ENCODE measurements at places on chromosomes 13 and 19.

- DNase-seq: no peak
Observed at GRCh38 chr19:43438291-43439031, 23.8 kb downstream of the TEX101 start.

GRCh38 chr19:45897261-45897812 lies 5.1 kb downstream of the MYPOP start:
- no peak for DNase-seq

GRCh38 chr13:87696458-87696857 lies 25.3 kb downstream of the SLITRK5 start:
- no peak for DNase-seq

DNA sequence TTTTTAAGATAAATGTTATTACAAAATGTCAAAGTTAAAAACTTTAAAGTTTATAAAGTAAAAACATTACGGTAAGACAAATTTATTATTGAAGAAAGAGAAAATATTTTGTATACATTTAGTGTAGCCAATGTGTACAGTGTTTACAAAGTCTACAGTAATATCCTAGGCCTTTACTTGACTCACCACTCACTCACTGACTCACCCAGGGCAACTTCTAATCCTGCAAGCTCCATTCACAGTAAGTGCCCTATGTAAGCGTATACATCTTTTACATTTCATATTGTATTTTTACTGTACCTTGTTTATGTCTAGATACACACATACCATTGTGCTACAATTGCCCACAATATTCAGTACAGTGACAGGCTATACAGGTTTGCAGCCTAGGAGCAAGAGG lies 448.2 kb downstream of the KCTD12 start:
- DNase-seq: no peak

GRCh38 chr13:102309110-102309509 lies 92.7 kb downstream of the FGF14 start:
- peak; percentile 82 for DNase-seq

- DNase-seq: no peak
Observed at GRCh38 chr19:9945319-9945966, 9.1 kb upstream of the OLFM2 start.

DNA sequence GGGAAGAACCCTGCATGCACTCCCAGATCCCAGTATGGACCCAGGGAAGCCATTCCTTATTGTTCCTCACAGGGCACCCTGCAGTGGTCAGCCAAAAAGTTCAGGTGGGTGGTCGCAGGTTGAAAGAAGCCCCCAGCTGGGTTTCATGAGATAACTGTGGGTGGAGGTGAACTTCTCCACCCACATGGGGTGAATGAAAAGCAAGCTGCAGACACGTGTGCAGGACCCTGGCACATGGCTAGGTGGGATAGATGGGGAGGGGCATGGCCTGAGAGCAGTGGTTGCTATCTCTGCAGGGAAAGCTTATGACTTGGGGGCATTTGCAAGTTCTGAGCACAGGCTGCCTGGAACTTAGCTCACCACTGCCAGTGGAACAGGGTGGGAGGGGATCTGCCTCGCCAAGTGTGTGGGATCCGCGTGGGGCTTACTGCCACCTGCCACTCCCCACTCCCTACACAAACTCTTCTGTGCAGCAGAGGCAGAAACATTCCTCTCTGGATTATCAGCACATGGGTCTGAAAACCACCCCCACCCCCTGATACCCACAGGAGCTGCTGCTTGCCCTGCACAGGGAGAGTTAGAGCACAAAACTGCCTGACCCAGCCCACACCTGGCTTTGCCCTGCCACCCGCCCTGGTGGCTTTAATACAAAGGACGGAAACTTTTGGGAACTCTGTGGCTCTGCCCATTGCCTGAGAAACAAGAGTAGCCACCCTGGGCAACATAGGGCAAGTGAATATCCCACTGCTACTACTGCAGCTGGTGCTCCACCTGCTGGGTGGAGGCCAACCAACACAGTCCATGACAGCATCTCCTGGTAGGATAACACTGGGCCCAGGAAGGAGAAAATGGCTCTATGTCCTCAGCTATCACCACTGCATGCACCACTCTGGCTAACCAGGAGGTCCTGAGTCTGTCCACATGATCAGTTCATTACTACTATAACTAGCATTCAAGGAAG lies 24.4 kb downstream of the PLA2G4C start:
- DNase-seq: no peak

GRCh38 chr19:50173127-50173526 lies 10.0 kb upstream of the IZUMO2 start:
- DNase-seq: no peak

DNA sequence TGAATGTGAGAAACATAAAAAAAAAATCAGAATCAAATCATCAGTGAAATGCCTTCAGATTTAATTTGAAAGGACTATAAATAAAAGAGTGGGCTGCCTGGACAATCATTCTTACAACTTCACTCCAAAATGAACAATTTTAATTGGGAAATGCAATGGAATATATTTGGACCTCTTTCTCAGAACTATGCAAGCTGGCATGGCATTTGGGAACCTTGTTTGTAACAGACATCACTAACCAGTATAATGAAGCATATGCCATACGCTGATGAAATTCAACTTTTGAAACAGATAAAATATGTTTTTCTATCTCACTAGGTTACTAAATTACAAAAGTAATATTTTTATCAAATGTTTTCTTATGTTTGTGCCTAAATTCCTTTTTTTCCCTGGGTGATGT lies 64.2 kb upstream of the FAM216B start:
- no peak for DNase-seq

DNA sequence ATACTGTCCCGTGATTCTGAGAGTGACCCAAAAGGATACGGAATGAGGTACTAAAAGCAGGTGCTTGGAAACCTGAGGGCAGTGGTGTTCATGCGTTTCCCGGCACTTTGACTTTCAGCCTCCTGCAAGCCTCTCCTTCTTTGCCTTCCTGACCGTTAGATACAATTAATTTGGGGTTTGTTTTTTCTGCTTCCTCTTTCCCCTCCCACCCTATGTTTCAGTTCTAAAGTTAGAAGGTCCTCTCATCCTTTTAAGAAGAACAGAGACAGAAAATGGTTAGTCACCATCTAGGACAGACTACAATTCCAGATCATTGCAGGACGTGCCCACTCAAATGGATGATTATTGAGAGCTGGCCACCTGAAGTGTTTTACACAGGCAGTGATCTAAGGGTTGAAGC lies 1.8 kb upstream of the LILRB4 start:
- DNase-seq: no peak

- no peak for DNase-seq
Observed at GRCh38 chr13:25109341-25109740, 13.4 kb downstream of the PABPC3 start.

DNA sequence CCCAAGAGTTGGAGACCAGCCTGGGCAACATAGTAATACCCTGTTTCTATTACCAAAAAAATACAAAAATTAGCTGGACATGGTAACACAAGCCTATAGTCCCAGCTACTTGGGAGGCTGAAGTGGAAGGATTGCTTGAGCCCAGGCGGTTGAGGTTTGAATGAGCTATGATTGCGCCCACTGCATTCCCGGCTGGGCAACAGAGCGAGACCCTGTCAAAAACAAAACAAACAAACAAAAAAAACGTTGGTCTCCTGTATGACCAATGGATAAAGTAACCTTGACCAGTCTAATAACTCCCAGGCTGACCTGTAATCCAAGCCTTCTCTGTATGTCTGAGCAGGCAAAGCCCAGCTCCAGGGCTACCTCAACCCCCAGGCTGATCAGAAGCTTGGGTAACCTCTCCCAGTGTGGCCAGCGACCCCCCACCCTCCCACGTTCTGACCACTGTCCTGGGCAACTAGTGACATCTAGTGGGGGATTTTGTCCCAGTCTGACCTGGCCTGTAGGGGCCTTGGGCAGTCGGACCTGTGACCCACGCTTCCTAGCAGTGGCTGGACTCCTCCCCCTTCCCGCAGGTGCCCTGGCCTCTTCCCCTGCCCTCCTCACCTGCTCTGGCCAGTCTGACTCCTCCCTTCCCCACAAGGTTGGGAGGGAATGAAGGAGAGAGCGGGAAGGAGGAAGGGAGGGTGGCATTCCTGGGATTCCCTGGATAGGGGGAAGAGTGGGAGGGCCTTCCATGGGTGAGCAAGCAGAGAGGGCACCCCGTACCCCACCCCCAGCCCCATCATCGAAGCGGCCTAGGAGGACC lies 1.0 kb upstream of the BCAM start:
- no peak for DNase-seq

DNA sequence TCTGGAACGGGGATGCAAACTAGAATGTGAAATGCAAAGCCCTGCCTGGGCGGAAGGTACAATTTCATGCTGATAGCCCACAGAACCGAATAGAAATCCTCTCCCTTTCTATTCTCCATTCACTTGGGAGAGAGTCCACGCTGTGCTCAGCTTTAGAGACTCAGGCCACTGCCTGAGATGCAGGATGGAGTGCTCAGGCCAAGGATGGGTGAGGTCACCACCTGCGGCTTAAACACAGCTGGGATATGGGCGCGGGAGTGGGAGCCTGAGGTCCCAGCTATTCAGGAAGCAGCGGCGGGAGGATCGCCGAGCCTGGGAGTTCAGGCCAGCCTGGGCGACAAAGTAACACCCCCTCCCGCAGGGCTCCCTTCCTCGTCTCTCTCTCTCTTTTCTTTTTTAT lies 446 bp upstream of the ZNF83 start:
- DNase-seq: no peak

GRCh38 chr19:38388349-38389100 lies at the start of gene SPRED3:
Gene SPRED3 (plus strand): TSS chr19:38388697. CDS start chr19:38390303, 1,606 bp downstream.
- peak; percentile 95 for DNase-seq

DNA sequence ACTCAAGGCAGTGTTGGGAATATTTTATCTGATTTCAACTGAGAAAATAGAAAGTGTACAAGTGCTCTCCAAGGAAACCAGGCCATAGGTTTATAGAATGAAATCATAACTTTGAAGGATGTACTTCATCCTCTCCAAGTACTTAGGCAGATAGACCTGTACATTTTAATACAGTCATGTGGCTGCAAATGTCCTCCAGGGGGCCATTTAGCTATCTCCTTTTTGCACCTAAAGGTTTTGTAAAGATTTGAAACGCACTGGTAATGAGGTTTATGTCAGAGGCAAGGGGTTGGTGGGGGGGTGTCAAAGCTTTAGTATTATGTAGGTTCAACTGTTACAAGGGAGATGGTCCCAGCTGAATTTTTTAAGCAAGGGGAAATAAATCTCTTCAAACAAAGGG lies 364.4 kb downstream of the DCT start:
- no peak for DNase-seq

DNA sequence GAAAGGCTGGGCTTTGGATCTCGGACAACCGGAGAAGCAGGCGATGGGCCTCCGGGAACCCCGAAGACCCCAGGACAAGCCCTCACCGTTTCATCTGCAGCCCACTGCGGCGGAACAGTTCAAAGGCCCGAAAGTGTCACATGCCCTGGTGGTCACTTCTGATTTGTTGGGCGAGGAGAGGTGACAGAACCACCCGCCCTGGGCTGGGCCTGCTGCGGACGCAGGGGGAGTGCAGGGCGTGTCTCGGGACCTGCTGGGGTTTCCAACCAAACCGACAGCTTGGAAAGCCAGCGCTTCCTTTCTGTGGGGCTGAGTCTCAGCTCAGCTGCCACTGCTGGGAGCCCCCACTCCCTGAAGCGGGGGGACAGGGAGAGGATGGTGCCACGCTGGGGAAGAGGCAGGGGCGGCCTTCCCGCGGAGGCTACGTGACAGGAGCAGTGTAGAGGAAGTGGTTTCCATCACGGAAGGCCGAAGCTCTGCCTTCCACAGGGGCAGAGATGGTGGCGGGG lies 22.8 kb upstream of the ZBTB7A start:
- DNase-seq: no peak

GRCh38 chr19:13255719-13256059 lies 105.5 kb downstream of the IER2 start:
- no peak for DNase-seq

GRCh38 chr19:52198678-52199077 lies 8.8 kb downstream of the PPP2R1A start:
- no peak for DNase-seq

- no peak for DNase-seq
Observed at GRCh38 chr19:11337080-11337479, 2.4 kb downstream of the RAB3D start.

GRCh38 chr19:9913237-9914000 lies 22.9 kb downstream of the OLFM2 start:
- no peak for DNase-seq

- no peak for DNase-seq
Observed at GRCh38 chr13:25175026-25175425, 2.9 kb upstream of the AMER2 start.

- no peak for DNase-seq
Observed at GRCh38 chr13:113358653-113359190, 5.2 kb downstream of the GRTP1 start.

- DNase-seq: no peak
Observed at GRCh38 chr13:25179832-25180774, 8.0 kb upstream of the AMER2 start.

DNA sequence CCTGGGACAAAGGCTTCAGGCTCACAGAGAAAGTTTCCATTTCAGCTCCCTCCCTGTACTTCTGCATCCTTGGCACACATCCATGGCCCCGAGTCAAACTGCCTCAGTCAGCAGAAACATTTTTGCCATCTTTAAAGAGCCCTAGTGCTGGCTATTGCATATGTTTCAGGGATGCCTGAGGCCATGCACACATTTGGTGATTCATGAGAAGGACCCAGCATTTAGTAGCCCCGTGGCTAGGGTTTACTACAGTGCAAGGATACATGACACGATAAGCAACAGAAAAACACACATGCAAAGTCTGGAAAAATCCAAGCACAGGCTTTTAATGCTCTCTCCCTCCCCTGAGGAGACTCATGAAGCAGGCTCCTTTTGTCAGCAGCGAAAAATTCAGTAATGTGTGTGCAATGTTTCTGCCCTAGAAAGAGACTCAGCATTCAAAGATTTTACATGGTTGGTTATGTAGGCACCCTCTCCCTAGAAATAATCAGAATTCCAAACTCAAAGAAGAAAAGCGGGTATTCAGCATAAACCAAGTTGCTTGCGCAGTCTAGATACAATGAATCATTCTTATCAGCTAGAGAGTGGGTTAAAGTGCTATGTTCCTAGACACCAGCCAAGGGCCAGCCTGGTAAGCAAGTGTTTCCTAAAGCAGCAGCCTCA lies 17.6 kb downstream of the ACOD1 start:
- peak; percentile 6 for DNase-seq

GRCh38 chr13:113976711-113977684 lies 3.1 kb upstream of the C13orf46 start:
- DNase-seq: no peak

DNA sequence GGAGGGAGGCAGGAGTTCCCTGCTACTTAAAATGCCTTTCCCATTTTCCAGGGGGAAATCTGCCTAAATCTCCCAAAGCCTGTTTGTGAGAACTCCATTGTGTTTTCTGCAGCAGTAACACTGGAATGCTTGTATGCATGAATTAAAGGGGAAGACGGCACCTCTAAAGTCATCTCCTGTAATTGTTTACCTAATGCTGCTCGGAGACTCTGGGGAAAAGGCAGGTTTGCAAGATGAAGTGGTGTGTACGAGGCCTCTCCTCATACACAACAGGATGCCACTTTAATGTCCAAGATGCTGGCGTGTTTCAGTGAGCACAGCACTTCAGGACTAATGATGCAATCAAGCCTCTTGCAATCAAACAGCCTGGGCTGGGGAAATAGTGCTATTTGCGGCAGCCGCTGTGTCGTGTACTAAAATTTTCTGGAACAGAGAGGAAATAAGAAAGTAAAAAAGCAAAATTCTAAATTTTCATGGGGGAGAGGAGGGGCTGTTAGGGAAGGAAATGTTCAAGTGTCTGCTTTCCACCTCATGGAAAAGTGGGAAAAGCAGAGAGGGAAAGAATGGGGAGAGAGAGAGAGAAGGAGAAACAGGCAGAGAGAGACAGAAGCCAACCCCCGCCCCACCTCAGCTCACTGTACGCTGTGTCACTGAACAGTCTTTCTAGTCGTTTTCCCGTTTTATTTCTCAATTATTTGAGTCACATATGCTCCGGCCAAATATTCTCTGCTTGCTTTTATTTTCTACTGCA lies 32.9 kb downstream of the TSHZ3 start:
- no peak for DNase-seq

GRCh38 chr13:60689076-60689475 lies 292.1 kb downstream of the TDRD3 start:
- no peak for DNase-seq

All from NCI-H345 (cell line).